ENCODE measurements at places on chromosomes 1 and 21.

GRCh38 chr1:29391362-29391880, 155.1 kb downstream of the PTPRU start:
- DNase-seq, result no peak

DNA sequence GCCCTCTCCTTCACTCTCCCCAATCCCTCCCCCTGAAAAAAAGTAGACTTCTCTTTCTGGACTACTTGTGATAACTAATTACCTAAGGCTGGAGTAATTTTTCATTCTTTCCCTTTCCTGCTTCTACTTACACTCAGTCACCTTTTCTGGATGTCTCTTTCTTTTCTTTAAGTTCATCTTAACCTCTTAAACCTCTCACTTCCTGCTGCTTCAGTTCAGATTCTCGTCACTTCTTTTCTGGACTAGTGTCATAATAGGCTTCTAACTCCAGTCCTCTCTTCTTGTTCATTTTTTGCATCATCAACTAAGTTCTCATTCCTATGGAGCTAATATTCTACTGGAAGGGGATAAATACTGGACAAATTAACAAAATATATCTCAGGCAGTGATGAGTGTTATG, 75.4 kb downstream of the LRRC53 start:
- no peak for DNase-seq

GRCh38 chr1:36831186-36831810, 203.0 kb downstream of the GRIK3 start:
- DNase-seq, result no peak

DNA sequence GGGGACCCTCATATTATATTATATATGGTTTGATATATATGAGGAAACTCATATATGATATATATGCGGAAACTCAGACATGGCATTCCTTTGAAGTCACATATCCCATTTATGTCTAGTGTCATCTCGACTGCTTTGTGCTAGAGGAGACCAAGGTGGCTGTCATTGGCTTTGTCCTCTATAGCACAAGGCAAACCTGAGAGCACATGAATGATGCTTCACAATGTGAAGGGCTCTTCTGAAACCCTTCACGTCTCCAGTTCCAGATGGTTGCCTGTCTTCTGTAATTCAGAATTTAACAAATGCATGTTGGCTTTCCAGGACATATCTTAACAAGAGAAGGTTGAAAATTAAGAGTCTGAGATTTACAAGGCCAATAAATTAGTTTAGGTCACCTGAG, 303.6 kb downstream of the BARHL2 start:
- no peak for DNase-seq

DNA sequence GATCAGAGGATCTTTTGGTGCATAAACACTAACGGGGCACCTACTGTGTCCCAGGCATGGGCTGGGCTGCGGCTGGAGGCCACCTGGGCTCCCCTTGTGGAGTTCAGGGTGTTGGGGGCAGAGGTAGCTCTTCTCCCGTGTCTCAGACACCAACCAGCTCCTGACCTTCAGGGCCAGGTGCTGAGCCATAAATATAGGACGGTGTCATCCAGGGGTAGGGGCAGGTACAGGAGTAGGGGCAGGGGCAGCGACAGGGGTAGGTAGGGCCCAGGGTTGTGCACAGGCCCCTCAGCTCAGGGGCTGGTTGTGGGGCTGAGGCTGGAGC, 18.0 kb upstream of the LRRC3 start:
- DNase-seq, result no peak

DNA sequence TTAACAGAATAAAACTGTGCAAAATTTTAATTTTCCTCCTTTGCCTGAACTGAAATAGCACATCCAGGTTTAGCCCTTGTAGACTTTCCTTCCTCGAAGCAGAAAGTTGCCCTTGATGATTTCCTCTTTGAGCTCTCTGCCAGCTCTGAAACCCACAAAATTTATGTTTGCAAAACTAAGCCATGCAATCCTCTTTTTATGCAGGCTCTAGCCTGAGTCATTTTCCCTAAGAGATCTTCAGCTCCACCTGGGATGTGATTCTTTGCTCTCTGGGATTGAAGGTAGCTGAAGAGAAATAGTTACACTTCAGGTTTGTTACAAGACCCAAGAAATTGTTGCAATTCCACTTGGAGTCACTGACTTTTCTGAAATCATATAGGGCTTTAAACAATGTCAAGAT, 1.4 kb upstream of the F3 start:
- peak; percentile 42 for DNase-seq

GRCh38 chr1:88998716-88999115, 6.3 kb upstream of the KYAT3 start:
- peak; percentile 78 for DNase-seq

- peak; percentile 69 for DNase-seq
Observed at GRCh38 chr1:186983327-186983726, 154.6 kb downstream of the PLA2G4A start.

GRCh38 chr1:234598974-234599616, 10.9 kb downstream of the IRF2BP2 start:
- DNase-seq, result peak; percentile 51

- no peak for DNase-seq
Observed at GRCh38 chr1:117732065-117732797, 126.4 kb downstream of the TENT5C start.

- no peak for DNase-seq
Observed at GRCh38 chr1:7632176-7632575, 138.9 kb upstream of the VAMP3 start.

- DNase-seq, result no peak
Observed at GRCh38 chr1:240284656-240285414, 193.2 kb downstream of the FMN2 start.

- DNase-seq, result no peak
Observed at GRCh38 chr1:94296018-94296417, 58.6 kb upstream of the ARHGAP29 start.

DNA sequence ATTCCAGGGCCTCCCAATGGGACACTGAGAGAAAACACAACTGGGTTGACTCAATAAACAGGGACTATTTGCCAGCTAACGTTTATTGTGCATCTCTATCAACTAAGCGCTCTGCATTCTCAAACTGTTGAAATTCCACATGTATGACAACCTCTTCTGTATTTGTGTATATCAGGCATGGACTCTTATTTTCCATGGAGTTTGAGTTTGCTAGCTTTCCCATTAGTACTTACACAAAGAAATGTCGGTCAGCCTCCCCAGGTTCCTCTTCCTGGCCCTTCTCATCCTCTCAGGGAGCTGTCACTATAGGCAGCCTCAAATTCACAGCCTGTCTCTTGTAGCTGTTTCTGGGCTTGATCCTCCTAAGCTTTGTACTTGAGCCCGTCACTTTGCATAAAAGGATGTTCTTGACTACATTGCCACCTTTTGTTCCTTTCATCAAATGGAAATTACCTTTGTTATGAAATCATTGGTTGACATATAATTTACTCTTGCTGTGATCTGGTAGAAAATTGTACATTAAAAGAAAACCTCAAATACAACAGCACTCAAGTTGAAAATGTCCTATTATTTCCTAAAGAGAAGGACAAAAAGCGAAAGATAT, 60.0 kb upstream of the NTPCR start:
- DNase-seq, result peak; percentile 23

GRCh38 chr1:87953732-87954344, 625.2 kb downstream of the LMO4 start:
- peak; percentile 67 for DNase-seq

GRCh38 chr1:218384581-218384993, 39.5 kb downstream of the TGFB2 start:
- DNase-seq, result no peak

- DNase-seq, result no peak
Observed at GRCh38 chr21:45335761-45336534, 48.3 kb upstream of the POFUT2 start.

GRCh38 chr1:1604374-1605033, 4.6 kb upstream of the FNDC10 start:
- DNase-seq, result no peak

DNA sequence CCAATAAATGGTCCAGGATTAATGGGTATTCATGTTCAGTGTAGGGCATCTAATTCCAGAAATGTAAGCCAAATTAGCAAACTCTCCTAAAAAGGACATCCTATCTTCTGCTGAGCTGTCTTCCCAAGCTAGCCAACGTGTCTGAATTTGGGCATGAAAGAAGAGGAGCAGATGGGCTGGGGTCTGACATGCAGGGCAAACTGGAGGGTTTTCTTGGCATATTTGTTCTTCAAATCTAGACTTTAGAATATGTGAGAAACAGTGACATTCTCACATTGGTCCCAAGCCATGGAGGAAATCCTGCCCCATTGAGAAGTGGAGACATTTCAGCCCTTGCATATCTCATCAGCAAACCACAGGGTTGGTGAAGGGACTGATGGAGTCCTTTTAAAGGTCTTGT, 67.2 kb downstream of the LRIG2 start:
- no peak for DNase-seq

GRCh38 chr1:235930543-235930942, 63.8 kb upstream of the LYST start:
- no peak for DNase-seq

DNA sequence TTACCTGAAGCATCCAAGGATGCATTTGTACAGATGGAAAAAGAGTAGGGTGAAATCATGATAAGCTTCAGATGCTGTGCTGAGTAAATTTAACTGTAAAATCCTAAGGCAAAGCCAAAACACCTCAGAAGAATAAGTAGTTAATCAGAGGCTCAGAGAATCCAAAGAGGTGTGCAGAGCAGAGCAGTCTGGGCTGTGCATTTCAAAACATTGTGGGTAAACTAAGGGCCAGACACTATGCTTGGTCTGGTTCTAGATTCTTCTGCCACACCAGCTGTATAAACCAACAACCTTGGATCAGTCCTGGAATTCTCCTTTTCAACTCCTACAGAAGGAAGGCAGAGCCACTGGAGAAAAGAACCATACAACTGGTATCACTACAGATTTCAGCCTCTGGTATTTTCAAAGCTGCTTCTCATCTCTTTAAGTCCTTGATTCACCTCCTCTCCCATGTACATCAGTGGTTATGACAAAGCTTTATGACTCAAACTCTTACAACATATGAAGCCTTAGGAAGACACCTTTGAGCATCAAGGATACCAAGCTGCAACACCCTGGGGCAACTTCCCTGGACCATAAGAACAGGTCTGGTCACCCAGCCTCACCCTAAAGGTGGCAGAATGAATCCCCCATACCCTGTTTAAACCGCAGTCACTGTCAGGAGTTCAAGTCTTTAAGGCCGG, 11.6 kb upstream of the HIPK1 start:
- no peak for DNase-seq

DNA sequence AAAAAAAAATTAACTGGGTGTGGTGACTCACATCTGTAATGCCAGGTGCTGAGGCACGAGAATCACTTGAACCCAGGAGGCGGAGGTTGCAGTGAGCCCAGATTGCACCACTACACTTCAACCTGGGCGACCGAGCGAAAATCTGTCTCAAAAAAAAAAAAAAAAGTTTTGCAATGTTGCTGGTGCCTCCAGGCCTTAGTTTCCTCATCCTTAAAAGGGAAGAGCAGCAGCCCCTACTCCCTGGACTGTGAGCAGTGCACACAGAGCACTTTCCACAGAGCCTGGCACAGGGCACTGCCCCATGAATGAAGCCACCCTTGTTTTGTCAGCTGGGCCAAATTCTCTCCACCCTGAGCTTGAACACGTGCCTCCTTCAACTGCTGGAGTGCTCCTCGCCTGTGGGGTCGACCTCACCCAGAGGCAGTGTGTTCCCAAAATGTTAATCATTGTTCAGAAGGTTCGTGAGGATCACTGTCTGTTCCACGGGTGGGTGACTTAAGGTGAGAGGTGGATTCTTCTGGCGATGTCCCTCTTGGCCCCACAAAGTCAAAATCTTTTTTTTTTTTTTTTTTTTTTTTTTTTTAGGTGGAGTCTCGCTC, 152.1 kb upstream of the TMEM51 start:
- DNase-seq, result no peak

DNA sequence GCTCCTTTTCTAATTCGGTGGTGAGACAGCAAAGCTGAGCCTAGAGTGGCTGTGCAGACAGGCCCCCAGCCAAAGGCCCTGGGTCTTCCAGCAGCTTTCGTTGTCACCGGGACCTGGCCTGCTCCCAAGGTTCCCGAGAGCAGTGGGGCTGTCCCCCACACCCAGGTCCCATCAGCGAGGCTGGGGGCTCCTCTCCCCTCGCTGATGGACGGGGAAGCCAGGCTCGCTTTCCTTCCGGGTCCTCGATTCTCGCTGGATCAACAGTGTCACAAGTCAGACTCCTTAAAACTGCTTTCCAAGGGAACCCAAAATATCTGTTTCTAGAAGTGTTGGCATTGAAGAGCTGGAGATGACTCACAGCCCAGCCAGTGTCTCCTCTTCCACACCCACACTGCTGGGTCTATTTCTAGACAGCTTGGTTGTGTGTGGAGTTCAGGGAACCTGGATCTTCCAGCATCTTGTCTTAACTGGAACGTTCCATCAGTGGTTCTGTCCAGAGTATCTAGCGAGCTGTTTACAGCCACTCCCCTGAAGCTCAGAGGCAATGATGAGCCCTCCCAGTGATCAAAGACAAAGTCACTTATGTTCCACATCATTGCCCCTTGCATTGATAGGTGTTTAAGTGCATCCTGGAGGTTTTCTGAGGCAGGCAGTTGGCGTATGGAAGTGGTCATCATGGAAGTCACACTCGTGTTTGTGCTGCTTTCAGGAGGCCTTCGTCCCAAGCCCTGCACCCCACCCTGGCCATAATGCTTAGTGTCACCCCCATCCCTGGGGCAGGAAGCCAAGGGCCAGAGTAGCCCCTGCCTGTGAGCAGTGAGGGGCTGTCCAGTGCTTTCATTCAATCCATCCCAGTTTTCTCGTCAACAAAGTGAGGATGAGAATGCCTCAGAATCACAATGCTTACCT, 35.2 kb downstream of the RRP1 start:
- peak; percentile 5 for DNase-seq

- peak; percentile 27 for DNase-seq
Observed at GRCh38 chr1:1435106-1435903, at the start of gene VWA1. VWA1 (plus strand) TSS chr1:1435690; CDS start chr1:1435749, 59 bp downstream.

GRCh38 chr21:39852021-39852721, 15.1 kb upstream of the PCP4 start:
- no peak for DNase-seq

DNA sequence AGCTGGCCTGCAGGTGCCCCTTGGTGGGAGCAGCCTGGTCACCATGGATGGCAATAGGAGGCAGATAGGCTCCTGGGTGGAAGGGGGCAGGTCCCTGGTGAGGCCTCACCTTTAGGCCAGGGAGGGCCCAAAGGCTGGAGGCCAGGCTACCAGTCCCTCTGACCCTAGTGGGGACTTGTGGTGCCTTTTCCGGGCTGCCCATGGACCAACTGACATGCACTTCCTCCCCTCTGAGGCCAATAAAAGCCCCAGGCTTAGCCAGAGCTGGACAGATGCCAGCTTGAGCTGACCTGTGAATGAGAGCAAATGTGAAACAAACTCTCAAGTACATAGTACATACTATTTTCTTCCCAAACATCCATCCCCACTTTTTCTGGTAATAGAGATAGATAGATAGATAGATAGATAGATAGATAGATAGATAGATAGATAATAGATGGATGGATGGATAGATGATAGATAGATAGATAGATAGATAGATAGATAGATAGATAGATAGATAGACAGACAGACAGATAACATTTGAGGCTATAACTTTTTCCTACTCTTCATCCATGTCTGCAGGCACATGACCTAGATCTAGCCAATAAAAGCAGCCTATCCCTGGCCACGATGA, 9.2 kb upstream of the CTTNBP2NL start:
- no peak for DNase-seq

- no peak for DNase-seq
Observed at GRCh38 chr1:53311702-53312305, 16.1 kb downstream of the LRP8 start.

GRCh38 chr1:23601135-23601967, 42.0 kb upstream of the ID3 start:
- peak; percentile 21 for DNase-seq

Measured in Kasumi-1 (cell line).